ENCODE measurements at places on chromosomes 3 and 15.

DNA sequence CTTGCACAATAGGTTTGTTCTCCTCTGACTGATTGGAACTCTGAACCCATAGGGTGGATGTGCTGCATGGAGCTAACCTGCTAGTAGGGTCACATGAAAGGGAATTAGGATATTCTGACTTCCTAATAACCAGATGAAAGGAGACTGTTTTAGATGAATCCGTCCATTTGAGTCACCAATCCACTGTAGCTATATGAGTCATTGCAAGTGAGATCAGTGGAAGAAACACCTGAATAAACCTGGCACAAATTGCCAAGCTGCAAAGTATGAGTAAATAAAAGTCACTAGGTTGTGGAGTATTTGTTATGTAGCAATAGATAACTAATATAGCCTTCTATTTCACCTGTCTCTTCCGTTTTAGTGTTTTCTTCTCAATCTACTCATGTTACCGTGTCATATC, 584.4 kb downstream of the PDCD6IP start:
- no peak for DNase-seq

DNA sequence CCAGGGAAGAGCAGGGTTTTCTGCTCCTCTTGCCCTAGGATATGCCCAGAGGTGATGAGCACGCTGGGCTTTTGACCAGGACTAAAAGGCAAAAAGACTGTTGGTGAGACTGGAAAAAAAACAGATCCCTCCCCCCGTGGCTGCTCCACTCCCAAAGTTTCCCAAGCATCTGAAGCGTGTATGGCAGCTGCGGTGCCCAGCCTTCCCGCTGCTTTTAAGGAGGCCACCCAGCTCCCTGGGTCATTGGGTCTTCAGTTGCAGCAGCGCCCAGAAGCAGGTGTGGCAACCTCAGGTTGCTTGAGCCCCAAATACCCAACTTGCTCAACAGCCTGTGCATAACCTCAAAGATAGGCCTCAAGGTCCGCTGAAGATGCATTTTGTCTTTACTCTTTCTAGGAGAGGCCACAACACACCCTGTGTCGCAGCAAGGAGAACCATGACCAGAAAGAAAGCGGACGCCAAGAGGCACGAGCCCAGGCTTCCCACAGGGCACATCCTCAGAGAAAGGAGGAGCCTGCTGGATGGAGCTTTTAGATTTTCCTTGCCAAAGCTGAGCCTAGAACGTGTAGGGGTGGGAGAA, 2.0 kb downstream of the SRGAP3 start:
- DNase-seq = no peak

GRCh38 chr15:83158393-83158792, 49.2 kb downstream of the HDGFL3 start:
- no peak for DNase-seq

GRCh38 chr3:147758771-147759170, 349.6 kb downstream of the ZIC1 start:
- no peak for DNase-seq

- DNase-seq = no peak
Observed at GRCh38 chr3:49756036-49756435, 30.3 kb downstream of the IP6K1 start.

- DNase-seq = no peak
Observed at GRCh38 chr15:38058596-38059075, 124.2 kb downstream of the TMCO5A start.
